NB4 (cell line): ENCODE measurements at places on chromosomes 6 and 20.

- DNase-seq, result no peak
Observed at GRCh38 chr6:156154896-156155295, 622.3 kb upstream of the ARID1B start.

GRCh38 chr20:3686421-3686820, 4.6 kb upstream of the ADAM33 start:
- no peak for DNase-seq

- no peak for DNase-seq
Observed at GRCh38 chr6:139062932-139063646, 34.5 kb downstream of the ABRACL start.

GRCh38 chr20:311609-312008, 13.7 kb upstream of the SOX12 start:
- no peak for DNase-seq

DNA sequence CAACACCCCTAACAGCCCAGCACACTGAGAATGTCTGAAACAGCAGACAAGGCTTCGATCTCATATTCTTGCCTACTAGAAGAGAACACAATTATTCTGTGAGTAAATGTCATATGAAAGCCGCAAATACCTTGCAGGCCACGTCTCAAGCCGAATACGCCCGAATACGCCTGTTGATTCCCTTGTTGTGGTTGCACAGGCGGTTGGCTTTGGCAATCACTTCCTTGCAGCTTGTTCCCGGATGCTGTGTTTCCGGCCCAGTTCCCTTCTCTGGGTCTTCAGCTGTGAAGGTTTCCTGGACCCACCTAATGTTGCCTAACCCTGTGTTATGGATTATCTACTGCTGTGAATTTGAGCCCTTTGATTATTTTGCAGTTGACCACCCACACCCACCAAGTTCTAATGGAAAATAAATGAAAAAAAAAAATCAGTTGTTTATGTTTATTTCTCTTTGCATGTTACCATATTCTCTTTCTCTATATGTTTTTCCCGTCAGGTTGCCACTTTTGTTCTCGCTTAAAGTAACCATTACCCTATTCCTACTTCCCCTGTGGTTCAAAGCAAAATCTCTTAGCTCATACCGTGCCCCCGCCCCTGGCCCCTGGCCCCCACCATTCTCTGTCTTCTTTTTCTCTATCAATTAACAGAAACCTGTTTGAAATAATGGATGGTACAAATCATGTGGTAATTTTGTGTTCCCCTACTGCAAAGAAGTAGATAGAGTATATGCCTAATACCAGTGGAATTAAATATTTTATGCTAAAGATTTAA, 172.4 kb downstream of the ADGB start:
- peak; percentile 91 for DNase-seq

GRCh38 chr6:129124347-129124746, 241.4 kb downstream of the LAMA2 start:
- DNase-seq, result no peak

GRCh38 chr6:155132617-155133016, 131.2 kb upstream of the CLDN20 start:
- no peak for DNase-seq

- DNase-seq, result no peak
Observed at GRCh38 chr20:32528171-32528891, 56.8 kb downstream of the NOL4L start.

DNA sequence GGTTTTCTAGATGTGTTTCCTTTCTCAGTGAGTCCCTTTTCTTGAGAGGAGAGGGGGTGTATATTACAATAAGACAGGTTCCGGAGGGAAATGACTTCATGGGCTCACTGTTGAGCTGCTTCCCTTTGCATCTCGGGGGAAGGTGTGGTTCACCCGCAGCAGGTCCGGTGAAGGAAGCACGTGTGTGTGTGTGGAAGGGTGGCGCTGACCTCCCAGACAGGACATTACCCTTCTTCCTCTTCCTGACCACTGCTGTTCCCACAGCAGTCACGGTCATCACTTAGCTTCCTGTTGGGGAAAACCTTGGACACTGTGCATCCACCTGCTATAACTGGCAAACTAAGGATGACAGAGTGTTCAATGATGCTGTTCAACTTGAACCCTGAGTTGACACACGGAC, 83.6 kb downstream of the PLEKHG1 start:
- no peak for DNase-seq

- no peak for DNase-seq
Observed at GRCh38 chr20:42102000-42102399, 483.8 kb upstream of the CHD6 start.

DNA sequence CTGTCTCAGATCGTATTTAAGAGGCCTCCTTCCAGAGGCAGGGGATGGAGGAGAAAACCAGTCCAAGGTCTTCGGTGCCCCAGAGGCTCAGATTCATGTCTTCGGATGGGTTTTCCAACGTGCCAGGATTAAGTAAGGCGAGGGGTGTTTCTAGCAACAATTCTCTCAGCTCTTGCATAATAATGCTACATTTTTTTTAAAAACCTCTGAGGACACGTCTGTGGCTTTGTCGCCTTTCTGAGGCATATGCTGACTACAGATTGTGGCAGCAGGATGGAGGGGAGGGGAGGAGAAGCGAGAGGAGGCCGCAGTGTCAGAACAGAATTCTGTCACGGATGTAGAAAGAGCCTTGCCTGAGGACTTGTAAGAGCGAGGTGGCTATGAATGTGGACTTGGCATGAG, 17.7 kb upstream of the CCDC167 start:
- DNase-seq, result peak; percentile 90

DNA sequence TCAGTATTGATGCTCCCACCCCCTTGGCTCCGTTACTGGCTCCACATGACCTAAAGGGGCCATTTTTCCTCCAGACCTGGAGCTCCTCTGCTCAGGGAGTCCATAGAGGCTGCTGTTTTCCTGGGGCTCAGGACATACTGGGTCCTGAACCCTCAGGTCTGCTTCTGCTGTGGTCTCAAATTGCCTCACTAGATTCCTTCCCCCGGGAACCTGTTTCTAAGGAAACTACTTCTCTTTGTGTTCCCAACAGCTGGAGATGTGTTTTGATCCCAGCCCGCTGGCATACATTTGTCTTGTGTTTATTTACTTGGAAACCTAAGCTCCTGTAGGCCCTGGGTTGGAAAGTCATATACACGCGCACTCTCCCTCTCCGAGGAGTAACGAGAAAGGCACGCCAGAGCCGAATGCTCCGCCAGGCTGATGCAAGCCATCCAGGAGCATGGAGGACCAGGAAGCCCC, 222.8 kb downstream of the UST start:
- DNase-seq, result no peak

DNA sequence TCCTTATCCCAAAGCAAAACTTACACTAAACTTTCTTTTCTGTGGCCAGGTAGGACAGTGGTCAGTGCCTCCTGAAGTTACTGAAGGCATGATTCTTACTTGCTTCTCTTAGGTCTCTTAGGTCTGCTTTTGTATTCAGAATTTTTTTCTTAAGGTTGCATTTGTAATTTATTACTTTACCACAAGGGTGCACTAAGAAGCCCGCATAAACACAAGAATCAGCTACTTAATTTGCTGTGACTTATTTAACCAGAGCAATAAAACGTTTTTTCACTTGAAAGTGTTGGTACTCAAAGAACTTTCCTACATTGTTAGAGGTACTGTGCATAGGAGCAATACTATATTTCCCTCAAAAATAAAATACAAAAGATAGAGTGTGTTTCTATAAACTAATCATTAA, 75.4 kb upstream of the LAMA2 start:
- DNase-seq, result peak; percentile 27

DNA sequence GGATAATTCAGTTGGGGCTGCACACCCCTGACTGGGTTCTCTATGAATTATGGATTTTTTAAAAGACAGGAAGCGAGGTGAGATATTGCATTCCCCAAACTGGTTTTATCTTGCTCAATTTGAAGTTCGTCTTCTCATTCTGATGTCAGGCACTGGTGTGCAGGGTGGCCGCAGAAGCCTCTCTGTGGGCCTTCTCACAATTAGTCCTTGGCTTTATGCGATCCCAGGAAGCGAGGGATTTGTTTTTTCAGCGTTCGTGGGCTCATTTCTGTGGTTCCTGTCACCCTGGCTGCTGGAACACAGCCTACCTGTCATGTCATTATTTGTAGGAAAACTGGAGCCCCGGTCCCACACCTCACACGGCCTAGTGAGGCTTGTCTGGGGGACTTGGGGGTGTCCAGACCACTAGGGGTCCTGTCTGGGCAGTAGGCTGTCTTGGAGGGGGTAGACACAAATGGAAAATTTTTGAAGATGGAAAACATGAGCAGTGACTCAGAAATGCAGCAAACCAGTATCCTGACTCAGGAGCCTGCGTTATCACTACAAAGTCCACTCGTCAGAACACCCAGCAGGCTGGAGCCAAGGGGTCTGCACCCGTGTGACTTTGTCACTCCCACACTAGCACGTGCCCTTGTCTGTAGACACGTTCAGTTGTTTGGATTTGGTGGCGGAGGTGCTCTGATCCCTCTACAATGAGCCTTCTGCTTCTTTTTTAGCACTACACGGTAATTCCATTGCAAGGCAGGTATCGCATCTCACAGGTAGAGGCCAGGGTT, 42.2 kb downstream of the GNAS-AS1 start:
- DNase-seq, result no peak

GRCh38 chr6:41446132-41446531, 100.0 kb upstream of the FOXP4 start:
- DNase-seq, result no peak

DNA sequence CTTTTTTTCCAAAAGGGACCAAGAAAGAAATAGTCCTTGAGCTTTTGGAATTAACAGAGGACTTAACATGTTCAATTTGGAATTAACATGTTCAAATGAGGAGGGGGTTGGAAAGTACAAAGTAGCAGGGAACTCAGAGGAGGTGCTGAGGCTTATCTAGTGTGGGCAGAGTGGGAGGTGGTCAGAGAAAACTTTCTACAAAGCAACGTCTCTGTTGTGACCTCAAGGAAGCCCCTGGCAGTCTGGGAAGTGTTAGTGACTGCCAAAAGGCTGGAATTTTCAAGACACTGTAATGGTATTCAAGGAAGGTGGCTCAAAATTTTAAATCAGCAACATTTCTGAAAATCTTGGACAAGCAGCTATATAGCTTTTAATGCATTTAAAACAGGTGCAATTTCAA, 7.3 kb downstream of the ECI2 start:
- DNase-seq, result no peak

GRCh38 chr6:142218446-142218845, 71.4 kb downstream of the VTA1 start:
- no peak for DNase-seq

- DNase-seq, result no peak
Observed at GRCh38 chr6:667253-667927, 10.5 kb upstream of the HUS1B start.

DNA sequence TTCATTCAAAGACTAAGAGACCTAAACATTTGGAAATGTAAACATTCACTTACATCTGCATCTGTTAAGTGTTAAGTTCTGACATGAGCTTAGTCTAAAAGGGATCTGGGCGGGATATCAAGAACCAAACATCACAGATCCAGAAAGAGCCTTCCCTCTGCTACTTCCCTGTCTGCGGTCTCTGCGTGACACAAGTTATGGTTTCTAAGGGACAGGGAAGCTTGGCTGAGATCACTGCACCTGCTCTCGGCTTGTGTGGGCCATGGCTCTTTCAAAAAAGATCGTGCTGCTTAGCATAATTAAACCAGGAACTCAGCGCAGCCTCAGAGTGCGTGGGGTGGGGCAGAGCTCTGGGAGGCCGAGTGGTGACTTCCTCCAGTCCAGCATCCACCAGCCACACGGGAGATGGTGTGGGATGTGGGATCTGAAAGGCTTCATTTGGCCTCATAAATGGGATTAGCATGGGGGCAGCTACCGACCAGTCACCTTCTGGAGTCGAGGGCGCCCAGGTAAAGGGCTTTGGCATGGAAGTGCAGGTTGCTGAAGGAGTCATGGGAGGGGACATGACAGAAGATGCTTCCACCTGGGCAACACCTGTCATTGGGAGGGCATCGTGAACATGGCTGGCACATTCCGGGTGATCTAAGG, 16.7 kb upstream of the RAMACL start:
- no peak for DNase-seq
